ENCODE measurements at places on chromosomes 6 and 20.
A peak's percentile ranks its signal among the peaks of the same experiment; 100 is the strongest.

DNA sequence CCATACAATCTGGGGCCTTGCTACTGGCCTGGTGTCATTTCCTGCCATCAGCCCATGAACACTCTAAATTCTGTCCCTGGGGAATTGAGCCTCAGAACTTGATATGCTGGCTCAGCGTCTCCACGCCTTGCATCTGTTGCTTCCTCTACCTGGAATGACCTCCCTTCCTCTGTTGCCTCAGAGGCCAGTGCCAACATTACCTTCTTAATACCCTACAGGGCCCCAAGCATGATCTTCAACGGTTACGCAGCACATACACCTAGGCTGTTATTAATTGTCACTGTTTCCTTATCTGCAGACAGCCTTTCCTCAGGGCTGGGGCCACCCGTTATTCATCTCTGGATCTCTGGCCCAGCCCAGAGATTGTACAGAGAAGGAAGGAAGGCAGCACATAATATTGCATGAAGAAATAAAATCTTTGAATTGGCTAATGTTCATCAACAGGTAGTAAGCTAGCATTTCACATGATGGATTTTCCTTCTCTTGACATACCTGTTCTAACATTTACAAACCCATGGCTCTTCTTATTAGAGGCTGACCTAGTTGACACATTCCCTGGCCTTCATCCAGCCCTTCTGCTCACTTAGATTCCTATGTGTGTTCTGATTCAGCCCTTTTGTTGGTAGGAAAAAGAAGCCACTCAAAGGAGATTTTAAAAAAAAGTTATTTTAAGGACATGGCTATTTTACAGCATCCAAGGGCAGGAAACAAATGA lies 8.4 kb upstream of the RNF182 start:
- H3K4me1 ChIP-seq = peaks cover 15% of the 10 kb centered on the region
- DNase-seq = no peak
- H3K27me3 ChIP-seq = no peaks in the 10 kb centered on the region
- no peaks in the 10 kb centered on the region for H3K36me3 ChIP-seq
- peak overlapping the region; percentile 21 for H3K27ac ChIP-seq

- H3K27ac ChIP-seq = no peak overlapping the region
- H3K4me1 ChIP-seq = no peaks in the 10 kb centered on the region
- H3K36me3 ChIP-seq = no peaks in the 10 kb centered on the region
- H3K4me3 ChIP-seq = no peak overlapping the region
- H3K27me3 ChIP-seq = no peaks in the 10 kb centered on the region
Measured at GRCh38 chr6:123028263-123028662, 32.2 kb downstream of the CLVS2 start.

- H3K27me3 ChIP-seq = no peaks in the 10 kb centered on the region
- peaks cover 12% of the 10 kb centered on the region for H3K4me1 ChIP-seq
- H3K27ac ChIP-seq = no peak overlapping the region
- H3K36me3 ChIP-seq = no peaks in the 10 kb centered on the region
- H3K4me3 ChIP-seq = no peak overlapping the region
Measured at GRCh38 chr20:53834749-53835148, 235.6 kb downstream of the BCAS1 start.

GRCh38 chr20:17660667-17661066 lies 21.4 kb downstream of the RRBP1 start:
- no peak overlapping the region for H3K4me3 ChIP-seq
- no peaks in the 10 kb centered on the region for H3K27me3 ChIP-seq
- H3K27ac ChIP-seq = peak overlapping the region; percentile 47
- no peak for DNase-seq
- peaks cover 6% of the 10 kb centered on the region for H3K4me1 ChIP-seq

- no peak for DNase-seq
- no peaks in the 10 kb centered on the region for H3K27me3 ChIP-seq
- no peaks in the 10 kb centered on the region for H3K4me1 ChIP-seq
- no peak overlapping the region for H3K4me3 ChIP-seq
Measured at GRCh38 chr6:79143320-79143898, 65.4 kb upstream of the PHIP start.

- peak overlapping the region; percentile 91 for H3K27ac ChIP-seq
- no peaks in the 10 kb centered on the region for H3K27me3 ChIP-seq
- peaks cover 30% of the 10 kb centered on the region for H3K4me1 ChIP-seq
- no peak for DNase-seq
- H3K4me3 ChIP-seq = no peak overlapping the region
- no peaks in the 10 kb centered on the region for H3K36me3 ChIP-seq
Measured at GRCh38 chr20:44641325-44641724, 10.2 kb downstream of the ADA start.

- H3K27ac ChIP-seq = no peak overlapping the region
- H3K36me3 ChIP-seq = no peaks in the 10 kb centered on the region
- no peak for DNase-seq
- no peaks in the 10 kb centered on the region for H3K4me1 ChIP-seq
Measured at GRCh38 chr20:15986690-15987089, 586.6 kb downstream of the KIF16B start.

DNA sequence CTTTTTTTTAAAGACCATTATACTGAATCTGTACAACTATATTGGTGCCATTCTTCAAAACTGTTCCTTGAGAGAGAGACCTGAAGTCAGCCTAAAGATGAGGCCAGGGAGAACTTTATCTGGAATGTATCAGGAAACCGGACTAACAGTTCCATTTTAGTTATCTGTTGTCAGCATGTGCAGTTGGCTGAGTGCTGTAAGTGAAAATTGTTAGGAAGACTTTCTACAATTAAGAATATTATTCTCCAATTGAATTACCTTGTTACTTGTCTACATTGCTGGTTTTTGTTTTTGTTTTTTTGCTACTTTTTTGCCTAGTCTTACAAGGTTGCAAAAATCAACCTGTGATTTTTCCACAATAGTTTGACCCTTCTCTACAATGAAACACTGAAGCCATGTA lies 7.5 kb downstream of the CEP57L1 start:
- no peak overlapping the region for H3K27ac ChIP-seq
- H3K4me1 ChIP-seq = no peaks in the 10 kb centered on the region
- H3K36me3 ChIP-seq = no peaks in the 10 kb centered on the region
- H3K27me3 ChIP-seq = no peaks in the 10 kb centered on the region
- H3K4me3 ChIP-seq = no peak overlapping the region

- H3K27me3 ChIP-seq = no peaks in the 10 kb centered on the region
- no peaks in the 10 kb centered on the region for H3K4me1 ChIP-seq
- H3K36me3 ChIP-seq = no peaks in the 10 kb centered on the region
- no peak for DNase-seq
Measured at GRCh38 chr20:58039274-58040092, 189.0 kb downstream of the ANKRD60 start.

DNA sequence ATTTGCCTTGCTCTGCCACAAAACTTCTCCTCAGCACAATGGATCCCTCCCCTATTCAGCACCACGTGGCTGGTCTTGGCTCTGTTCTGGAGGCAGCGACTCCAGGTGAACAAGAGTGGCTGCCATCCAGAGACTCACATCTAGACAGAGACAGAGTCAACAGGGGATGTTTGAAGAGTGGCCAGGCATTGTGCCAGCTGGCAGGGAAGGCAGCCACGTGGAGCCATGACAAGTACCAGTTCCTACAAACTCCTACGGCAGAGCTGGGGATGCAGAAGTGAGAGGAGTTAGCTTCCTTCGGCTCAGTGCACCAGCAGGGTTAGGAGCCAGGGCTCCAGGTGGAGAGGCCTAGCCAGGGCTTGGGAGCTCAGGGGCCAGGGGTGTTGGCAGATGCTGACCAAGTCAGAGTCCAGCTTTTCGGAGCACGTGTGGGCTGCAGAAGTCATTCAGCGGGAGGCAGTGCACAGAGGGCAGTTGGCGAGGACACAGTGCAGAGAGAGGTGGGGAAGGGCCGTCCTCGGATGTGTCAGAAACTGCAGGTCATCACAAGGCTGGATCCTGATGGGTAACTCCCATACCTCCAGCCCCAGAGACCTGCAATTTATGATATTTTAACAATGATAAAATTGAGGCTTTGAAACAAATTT lies 171.7 kb upstream of the PDE10A start:
- peaks cover 21% of the 10 kb centered on the region for H3K27me3 ChIP-seq
- H3K27ac ChIP-seq = no peak overlapping the region
- DNase-seq = no peak
- no peak overlapping the region for H3K4me3 ChIP-seq
